ENCODE measurements at places on chromosomes 5 and 9. TPM values are rescaled to one million over a fixed set of nuclear protein-coding genes. Genes with fewer than 3 reads are reported as not detected.

PCDHA9 gene
- total RNA-seq: 0.02 TPM

IFNB1 gene
- not detected for total RNA-seq

FOXD4L4 gene
- total RNA-seq: 0.59 TPM

NKD2 gene
- total RNA-seq: not detected

MED7 gene
- total RNA-seq: 14.0 TPM

VAV2 gene
- 24.0 TPM for total RNA-seq

BSPRY gene
- 0.15 TPM for total RNA-seq

TRPM3 gene
- 0.30 TPM for total RNA-seq

NDUFS4 gene
- total RNA-seq: 80.7 TPM

SH3RF2 gene
- total RNA-seq: not detected

Measured in SJCRH30 (cell line).